Activated T-helper 9 cell treated with anti-CD3 and anti-CD28 coated beads, Interleukin-2, amount 50 U/mL, for 16 hours (primary cell): ENCODE measurements at places on chromosomes 1 and 21.
A peak's percentile ranks its signal among the peaks of the same experiment; 100 is the strongest.

- DNase-seq: no peak
Observed at GRCh38 chr1:206778031-206778430, 5.7 kb upstream of the IL10 start.

DNA sequence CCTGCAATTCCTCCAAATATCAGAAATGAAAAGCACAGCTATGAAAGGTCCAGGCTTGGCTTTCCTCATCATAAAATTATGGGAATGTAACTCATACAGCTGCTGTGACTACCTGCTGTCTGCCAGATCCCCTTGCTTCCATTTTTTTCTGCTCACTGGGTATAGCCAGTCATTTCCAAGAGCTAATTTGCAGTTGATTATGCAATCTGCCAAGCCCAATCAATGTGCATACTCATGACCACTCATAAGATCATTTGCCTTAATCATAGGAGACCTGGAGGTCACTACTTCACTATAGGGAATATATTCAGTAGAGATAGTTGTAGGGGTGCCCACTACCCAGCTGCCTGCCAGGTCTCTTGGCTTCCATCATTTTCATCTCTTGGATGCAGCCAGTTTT, 417.7 kb upstream of the ZRANB2 start:
- DNase-seq: no peak

DNA sequence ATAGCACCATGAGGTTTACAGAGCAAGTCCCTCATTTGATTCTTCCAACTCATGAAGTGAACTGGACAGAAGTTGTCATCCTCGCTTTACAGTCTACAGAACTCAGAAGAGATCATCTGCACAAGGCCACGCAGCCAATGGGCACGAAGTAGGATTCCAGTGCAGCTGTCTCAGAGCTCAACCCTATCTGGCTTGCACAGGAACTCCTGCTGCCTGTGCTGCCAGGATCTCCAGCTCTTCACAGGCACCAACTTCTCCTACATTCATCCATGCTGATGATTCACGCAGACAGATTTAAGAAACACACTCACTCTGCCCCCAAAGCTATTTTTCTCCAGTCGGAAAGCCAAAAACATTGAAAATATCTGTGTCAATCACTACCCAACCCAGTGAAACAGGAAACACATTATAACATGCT, 157.0 kb downstream of the RERE start:
- no peak for DNase-seq

GRCh38 chr1:112698366-112699310, 8.3 kb downstream of the RHOC start:
- DNase-seq: no peak

GRCh38 chr1:154129391-154129970, 25.4 kb downstream of the NUP210L start:
- DNase-seq: no peak

DNA sequence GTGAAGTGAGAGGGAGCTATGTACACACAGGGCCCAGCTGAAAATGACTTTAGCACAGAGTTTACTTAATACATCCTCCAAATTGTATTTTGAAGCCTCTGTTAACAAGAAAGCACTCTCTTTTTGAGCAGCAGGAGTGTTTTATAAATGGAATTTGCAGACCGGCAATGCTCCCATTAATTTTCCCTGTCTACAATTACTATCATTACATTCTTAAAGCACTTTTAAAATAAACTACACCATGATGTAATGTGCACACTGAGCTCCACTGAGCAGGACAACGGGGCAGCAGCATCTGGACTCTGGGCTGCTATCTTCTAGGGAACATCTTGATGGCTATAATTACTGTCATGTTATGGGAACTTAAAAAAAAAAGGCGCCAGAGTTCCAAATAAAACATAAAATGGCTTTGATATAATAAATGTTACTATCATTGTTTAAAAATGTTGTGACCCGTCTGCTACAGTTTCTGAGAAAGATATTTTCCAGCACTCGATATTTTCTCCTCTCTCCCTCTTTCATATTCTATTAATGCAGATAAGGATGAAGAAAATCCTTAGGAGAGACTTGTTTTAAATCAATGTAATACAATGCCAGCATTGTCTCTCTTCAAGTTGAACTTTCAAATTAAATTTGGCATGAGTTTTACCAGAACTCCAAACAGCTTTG, 150.9 kb downstream of the HLX start:
- DNase-seq: no peak

DNA sequence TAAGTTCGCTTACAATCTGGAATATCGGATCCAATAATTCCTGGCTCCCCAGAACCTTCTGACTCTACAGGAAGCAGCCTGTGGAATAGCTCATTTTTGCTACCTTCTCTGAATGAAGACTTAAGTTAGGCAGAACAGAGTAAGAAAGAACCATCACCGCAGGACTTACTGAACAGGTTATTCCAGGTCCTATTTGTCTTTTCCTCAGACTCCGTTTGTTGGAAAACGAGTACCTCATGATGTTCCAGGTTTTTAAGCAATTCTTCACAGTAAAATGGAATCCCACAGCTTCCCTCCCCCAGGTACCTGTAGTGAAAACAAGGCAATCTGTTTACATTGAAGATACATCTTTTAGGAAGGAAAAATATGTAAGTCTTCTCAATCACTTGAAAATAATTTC, 59.8 kb downstream of the ADCY10 start:
- no peak for DNase-seq

- DNase-seq: peak; percentile 3
Observed at GRCh38 chr1:18575620-18576019, 55.0 kb upstream of the PAX7 start.

GRCh38 chr1:182721525-182721924, 37.1 kb upstream of the RGS8 start:
- DNase-seq: no peak

- DNase-seq: no peak
Observed at GRCh38 chr1:108045460-108045859, 80.5 kb upstream of the VAV3 start.

DNA sequence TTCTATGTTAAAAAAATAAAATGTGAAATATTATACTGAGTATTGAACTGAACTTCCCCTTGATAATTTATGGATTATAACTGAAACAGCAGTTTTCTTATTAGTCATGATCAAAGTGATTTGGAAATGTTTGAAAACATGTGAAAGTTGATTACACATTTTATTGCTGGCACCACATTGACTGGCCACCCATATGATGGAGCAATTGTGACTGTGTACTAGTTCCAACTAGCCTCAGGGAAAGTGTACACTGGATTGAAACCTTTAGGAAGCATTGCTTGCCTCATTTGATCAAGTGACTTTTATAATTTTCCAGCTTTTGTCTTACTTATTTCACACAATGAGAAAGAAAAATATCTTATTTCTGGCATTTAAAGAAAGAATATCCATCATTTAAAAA, 128.0 kb upstream of the ADGRL2 start:
- DNase-seq: no peak

GRCh38 chr1:114002492-114003239, 23.4 kb downstream of the OLFML3 start:
- DNase-seq: no peak

- no peak for DNase-seq
Observed at GRCh38 chr1:154223621-154224020, 2.9 kb downstream of the UBAP2L start.

GRCh38 chr1:99269321-99269720, 5.0 kb downstream of the PLPPR4 start:
- no peak for DNase-seq

- no peak for DNase-seq
Observed at GRCh38 chr1:1041092-1041523, 21.2 kb downstream of the AGRN start.

DNA sequence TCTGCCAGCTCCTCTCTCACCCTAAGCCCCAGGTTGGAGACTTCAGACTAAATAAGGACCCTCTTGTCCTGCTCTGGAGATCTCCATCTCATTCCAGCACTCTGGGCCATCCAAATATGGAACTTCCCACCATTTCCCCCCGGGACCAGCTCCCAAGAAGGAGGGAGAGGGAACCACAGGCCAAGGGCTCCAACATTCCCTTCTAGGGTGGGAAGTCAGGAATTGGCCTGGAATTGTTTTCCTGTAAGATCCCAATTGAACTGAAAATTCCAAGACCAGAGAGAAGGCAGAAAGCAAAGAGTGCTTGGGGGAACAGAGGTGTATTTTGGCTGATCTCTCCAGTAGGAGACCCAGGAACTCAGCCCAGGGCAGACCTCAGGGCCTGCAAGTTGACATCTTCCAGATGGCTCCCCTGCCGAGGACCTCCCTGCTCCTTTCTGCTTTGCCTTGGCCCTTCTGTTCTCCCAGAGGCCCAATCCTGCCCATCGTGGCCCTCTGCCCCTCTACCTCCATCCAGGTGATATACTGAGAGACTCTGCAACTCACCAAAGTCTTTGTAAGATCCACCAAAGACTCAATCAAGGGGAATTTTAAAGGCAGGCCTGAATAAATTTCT, 14.9 kb downstream of the CSRP1 start:
- no peak for DNase-seq
